ENCODE measurements at places on chromosomes 16 and 17. TPM values are rescaled to one million over a fixed set of nuclear protein-coding genes. Genes with fewer than 3 reads are reported as not detected.

- peaks cover 5% of the 10 kb centered on the region for H3K4me1 ChIP-seq
- no peaks in the 10 kb centered on the region for H3K27me3 ChIP-seq
- H3K36me3 ChIP-seq, result no peaks in the 10 kb centered on the region
Observed at GRCh38 chr17:50794361-50794760, 27.0 kb upstream of the ANKRD40CL start.

- H3K27me3 ChIP-seq, result no peaks in the 10 kb centered on the region
- no peak overlapping the region for H3K27ac ChIP-seq
- H3K4me3 ChIP-seq, result no peak overlapping the region
- peaks cover 16% of the 10 kb centered on the region for H3K4me1 ChIP-seq
- no peak for DNase-seq
Observed at GRCh38 chr16:11572301-11572995, 14.3 kb downstream of the LITAF start.

- no peak overlapping the region for H3K4me3 ChIP-seq
- no peaks in the 10 kb centered on the region for H3K27me3 ChIP-seq
- no peaks in the 10 kb centered on the region for H3K36me3 ChIP-seq
- DNase-seq, result no peak
- no peak overlapping the region for H3K27ac ChIP-seq
Observed at GRCh38 chr17:66480802-66481201, 178.4 kb downstream of the PRKCA start.

DNA sequence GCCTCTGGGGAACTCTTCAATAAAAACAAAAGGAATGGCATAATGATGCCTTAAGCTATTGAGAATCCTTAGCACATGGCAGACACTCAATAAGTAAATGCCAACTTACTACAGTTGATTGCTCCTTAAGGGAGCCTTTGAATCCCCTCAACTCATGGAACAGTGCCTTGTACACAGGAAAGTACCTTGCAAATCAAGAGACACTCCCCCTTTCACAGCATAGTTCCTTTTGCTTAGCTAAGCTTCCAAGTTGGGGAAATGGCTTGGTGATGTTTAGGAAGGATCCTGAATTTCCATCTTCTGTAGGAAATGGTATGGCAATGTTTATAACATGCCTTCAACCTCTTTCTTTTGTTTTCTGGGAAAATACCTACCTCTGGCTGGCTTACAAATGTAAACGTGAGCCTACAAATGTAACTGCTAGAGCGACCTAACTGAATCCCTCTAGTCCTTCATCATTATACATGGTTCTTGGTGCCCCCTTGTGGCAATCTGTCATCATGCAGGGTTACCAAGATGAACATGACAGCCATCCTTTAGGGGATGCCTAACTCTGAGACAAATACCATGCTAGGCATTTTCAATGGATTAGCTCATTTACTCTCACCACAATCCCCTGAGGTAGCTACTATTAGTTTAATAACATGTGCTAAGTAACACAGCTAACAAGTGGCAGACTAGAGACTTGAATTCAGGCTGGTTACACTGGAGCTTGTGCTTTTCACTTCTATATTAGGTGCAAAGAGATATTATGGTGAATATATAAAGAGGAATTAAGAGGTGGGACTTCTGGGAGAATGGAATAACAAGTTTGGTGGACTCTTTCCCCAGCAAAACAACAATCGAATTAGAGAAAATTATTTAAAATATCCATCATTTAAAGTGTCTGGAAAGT lies 65.0 kb downstream of the MMD start:
- peak; percentile 75 for DNase-seq
- no peak overlapping the region for H3K27ac ChIP-seq
- H3K4me3 ChIP-seq, result no peak overlapping the region
- no peaks in the 10 kb centered on the region for H3K36me3 ChIP-seq
- H3K27me3 ChIP-seq, result no peaks in the 10 kb centered on the region

DNA sequence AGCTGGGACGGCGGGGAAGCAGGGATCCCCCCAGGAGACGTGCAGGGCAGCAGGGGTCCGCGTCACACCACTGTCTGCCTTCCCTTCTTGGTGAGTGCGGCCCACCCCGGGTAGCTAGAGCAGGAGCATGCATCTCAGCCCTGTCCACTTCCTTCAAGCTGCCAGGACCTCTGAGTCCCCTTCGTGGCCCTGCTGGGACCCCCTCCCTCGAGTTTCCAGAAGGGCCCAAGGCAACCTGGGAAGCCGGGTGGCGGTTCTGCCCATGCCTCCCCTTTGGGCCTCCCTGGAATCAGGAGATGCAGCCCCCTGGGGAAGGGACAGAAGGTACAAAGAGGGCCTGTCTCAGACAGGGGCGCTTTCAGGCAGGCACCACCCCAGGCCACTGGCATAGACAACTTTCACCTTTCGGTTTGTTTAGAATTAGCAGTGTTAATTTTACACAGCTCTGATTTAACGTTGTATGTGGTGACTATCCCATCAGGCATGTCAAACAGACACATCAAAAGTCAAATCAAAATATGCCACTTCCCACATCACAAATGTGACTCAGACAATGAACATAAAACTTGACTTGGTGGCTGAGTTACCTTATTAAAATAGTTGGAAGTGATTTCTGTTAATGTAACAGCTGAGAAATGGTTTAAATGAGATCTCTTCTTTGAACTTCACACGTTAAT lies 94.5 kb upstream of the METRNL start:
- peaks cover 14% of the 10 kb centered on the region for H3K4me1 ChIP-seq
- no peak for DNase-seq
- no peak overlapping the region for H3K27ac ChIP-seq
- H3K36me3 ChIP-seq, result no peaks in the 10 kb centered on the region
- no peaks in the 10 kb centered on the region for H3K27me3 ChIP-seq

GRCh38 chr17:79104898-79105600 lies 30.4 kb downstream of the ENGASE start:
- no peaks in the 10 kb centered on the region for H3K27me3 ChIP-seq
- DNase-seq, result no peak
- H3K4me1 ChIP-seq, result no peaks in the 10 kb centered on the region
- H3K4me3 ChIP-seq, result no peak overlapping the region
- no peak overlapping the region for H3K27ac ChIP-seq

NPIPB6 gene
- not detected for total RNA-seq

DNA sequence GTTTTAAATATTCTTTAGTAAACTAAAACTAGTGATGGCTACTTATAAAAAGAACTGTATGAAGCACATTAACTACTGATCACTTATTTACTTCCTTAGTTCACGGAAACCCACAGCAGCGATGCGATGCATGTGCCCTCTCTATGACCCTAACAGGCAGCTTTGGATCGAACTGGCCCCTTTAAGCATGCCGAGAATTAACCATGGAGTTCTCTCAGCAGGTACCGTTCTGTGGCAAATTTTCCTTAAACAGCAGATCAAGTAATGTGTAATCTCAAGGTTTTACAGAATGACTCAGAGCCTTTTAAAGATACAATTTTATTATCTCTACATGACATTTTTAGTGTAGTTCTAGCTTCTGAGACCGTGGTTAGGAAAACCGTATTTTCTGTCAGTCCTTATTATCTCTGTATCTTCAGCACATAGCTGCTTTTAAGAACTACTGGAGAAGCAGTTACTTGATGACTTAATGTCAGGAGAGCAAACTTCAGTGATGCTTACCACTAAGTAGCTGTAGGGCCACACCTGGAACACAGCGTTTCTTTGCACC lies 43.0 kb downstream of the GAN start:
- no peaks in the 10 kb centered on the region for H3K27me3 ChIP-seq
- no peaks in the 10 kb centered on the region for H3K36me3 ChIP-seq
- H3K4me3 ChIP-seq, result no peak overlapping the region
- H3K27ac ChIP-seq, result no peak overlapping the region
- no peak for DNase-seq

MIEF2 gene
- 16.2 TPM for total RNA-seq

GRCh38 chr16:13439766-13440165 lies 480.2 kb upstream of the ERCC4 start:
- H3K4me1 ChIP-seq, result no peaks in the 10 kb centered on the region
- no peak overlapping the region for H3K27ac ChIP-seq
- DNase-seq, result no peak
- H3K4me3 ChIP-seq, result no peak overlapping the region
- H3K36me3 ChIP-seq, result no peaks in the 10 kb centered on the region

HOXB4 gene
- total RNA-seq, result 2.3 TPM

DNA sequence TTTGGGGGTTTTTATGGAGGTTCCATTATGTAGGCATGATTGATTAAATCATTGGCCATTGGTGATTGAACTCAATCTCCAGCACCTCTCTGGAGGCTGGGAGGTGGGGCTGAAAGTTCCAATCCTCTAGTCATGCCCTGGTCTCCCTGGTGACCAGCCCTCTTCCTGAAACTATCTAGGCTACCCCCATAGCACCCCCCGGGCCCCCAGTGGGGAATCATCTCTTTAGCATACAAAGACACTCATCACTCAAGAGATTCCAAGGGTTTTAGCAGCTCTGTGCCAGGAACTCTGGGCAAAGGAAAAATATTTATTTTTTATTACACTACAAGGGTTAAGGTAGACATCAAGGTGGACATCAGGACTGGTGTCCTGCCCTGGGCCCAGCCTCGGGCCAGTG lies 10.6 kb downstream of the SLC46A1 start:
- no peak overlapping the region for H3K4me3 ChIP-seq
- no peak overlapping the region for H3K27ac ChIP-seq
- H3K4me1 ChIP-seq, result no peaks in the 10 kb centered on the region
- DNase-seq, result no peak
- H3K36me3 ChIP-seq, result peaks cover 22% of the 10 kb centered on the region
- no peaks in the 10 kb centered on the region for H3K27me3 ChIP-seq

GRCh38 chr17:81302861-81303333 lies 7.8 kb upstream of the SLC38A10 start:
- H3K4me3 ChIP-seq, result no peak overlapping the region
- H3K4me1 ChIP-seq, result no peaks in the 10 kb centered on the region
- no peak overlapping the region for H3K27ac ChIP-seq
- peak; percentile 33 for DNase-seq

PIRT gene
- total RNA-seq, result 0.78 TPM

TPSG1 gene
- total RNA-seq, result not detected

DNA sequence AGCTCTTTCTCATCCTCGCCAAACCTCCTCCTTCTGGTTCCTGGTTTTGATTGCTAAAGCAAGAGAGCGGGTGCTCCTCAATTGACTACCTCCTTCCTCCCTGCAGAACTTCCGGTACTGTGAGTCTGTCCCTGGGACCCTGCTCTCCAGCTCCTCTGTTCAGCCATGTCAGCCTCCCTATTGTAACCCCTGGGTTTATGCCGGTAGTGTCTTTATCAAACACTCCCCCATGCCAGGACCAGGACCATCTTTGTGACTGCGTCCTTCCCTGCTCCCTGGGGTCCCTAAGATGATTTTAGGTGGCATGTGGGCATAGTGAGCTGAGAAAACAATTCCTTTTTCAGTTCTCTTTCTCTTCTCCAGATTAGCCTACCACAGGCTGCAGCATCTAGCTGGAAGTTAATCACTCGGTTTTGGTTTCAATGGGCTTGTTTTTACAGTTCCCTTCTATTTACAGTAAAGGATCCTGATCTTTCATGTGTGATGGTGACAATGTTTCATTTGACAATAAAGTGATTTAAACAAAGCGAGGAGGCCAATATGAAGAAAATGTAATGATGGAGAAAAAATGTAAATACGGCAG lies 27.7 kb upstream of the IL21R start:
- no peaks in the 10 kb centered on the region for H3K27me3 ChIP-seq
- no peak overlapping the region for H3K4me3 ChIP-seq
- no peaks in the 10 kb centered on the region for H3K36me3 ChIP-seq
- no peak overlapping the region for H3K27ac ChIP-seq

KCNH6 gene
- 0.78 TPM for total RNA-seq

All from body of pancreas (tissue), 4 donors.